ENCODE measurements at places on chromosomes 7 and 10.

- no peak for DNase-seq
Observed at GRCh38 chr7:25158966-25159365, 33.9 kb upstream of the CYCS start.

- no peak for DNase-seq
Observed at GRCh38 chr10:72736176-72736827, 44.4 kb downstream of the MCU start.

DNA sequence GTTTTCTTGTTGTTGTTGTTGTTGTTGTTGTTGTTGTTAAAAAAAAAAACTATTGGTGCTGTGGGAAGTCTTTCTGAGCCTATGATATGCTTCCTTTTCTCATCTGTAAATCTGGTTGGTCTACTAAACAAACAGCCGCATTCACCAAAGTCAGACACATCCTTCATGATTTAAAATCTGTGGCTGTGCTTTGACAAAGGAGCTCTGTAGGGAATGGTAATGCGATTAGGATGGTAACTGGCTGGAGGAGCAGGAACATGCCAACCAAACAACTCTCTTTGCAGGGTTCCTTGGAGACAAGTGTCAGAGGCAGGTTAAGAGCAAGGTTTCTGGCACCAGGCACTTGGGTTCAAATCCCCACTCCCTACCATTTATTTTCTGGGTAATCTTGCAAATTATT, 14.9 kb upstream of the SP4 start:
- no peak for DNase-seq

DNA sequence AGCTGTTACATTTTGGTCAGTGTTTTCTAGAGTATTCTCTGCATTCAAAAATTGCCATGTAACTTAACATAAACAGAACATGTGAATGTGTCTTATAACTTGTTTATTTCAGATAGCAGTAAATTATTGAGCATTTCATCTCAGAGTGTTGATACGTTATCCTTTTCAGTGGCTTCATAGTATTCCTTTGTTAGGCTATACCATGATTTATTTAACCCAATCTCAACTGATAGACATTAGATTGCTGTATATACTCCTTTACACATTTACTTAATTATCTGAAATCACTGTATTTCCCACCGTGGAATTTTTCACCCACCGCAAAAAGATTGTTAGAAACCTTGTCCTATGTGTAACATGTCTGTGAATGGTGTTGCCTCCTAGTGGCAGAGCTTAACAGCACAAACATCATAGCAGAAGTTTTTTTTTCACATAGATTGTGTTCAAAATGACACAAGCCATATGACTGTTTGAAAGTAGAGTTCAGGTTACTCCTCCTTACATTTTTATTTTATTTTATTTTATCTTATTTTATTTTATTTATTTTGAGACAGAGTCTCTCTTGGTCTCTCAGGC, 21.4 kb downstream of the SLF2 start:
- no peak for DNase-seq

DNA sequence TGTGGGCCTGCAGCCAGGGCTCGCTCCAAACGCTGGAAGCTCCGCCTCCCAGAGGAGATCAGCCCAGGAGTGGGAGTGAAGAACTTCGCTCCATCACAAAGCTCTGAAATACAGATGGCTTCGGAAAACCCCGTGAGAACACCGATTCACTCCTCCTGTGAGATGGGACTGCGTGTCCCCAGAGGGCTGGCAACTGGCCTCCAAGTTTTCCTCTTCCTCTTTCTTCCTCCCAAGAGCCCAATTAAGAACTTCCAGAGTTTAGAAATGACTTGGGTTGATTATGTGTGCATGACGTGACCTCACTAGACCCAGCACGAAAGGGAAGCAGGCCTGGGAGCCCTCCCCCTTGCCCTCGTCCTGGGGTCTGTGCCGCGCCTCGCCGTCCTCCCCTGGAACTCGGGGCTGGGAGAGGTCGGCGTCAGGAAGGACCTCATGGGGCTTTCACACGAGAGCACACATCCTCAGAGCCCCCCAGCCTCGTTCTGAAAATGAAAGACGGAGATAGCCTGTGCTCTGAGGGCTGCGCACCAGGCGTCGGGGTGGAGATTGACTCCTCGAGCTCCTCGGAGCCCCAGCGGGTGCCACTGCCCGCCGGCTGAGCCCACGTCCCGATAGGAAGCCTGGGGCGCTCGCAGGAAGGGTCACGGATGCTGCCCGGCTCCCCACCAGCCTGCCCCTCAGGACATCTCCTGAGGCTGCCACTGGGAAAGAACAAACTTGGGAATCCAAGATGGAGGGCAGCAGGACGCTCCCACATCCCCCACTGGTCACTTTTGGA, 37.8 kb downstream of the PTPRN2 start:
- no peak for DNase-seq

GRCh38 chr10:129580010-129580409, 113.0 kb downstream of the MGMT start:
- DNase-seq = no peak

GRCh38 chr7:113856010-113856409, 62.8 kb downstream of the PPP1R3A start:
- no peak for DNase-seq

- DNase-seq = no peak
Observed at GRCh38 chr7:157271315-157271990, 65.4 kb upstream of the DNAJB6 start.

- DNase-seq = no peak
Observed at GRCh38 chr10:70917635-70918034, 29.3 kb upstream of the PCBD1 start.

- DNase-seq = no peak
Observed at GRCh38 chr7:54846273-54846672, 87.3 kb upstream of the SEC61G start.

DNA sequence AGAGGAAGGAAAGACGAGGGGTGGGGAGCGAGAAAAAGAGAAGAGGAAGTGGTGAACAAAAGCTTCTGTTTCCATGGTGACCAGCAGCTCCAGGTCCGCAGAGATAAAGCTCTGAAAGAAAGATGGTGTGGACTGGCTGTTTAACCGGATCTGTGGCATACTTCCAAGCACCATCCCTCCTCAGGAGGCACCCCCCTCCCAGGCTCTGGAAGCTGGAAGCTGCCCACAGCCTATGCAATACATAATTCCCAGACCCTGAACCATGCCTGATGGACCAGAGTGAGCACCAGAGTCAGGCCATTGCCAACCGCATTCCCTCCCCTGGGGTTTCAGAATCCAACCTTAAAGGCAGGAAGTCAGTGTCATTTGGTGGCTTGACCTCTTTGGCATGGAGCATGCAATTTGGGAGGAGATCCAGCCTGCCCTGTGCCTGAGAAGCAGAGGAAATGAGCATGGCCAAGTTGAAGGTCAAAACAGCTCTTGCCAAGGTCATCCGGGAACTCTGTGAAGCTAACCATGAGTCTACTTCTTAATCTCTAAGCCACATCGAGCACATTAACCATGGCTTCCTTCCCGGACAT, 22.2 kb upstream of the CPXM2 start:
- DNase-seq = no peak

DNA sequence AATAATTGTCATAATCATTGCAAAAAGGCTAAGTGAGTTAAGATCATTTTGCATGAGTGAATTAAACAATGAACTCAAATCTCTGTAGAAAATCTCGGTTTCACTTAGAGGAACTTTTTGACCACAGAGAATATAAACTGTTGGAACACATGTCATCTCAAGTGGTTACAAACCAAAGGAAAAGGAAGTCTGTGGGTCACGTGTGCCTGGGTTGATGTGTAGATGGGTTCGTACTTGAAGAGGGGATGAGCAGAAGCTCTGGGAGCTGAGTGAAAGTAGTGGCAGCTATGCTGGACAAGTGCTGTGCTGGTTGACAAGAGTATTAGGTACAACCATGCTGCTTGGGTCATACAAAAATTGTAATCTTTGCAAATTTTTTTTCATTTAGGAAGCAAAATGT, 35.0 kb downstream of the GLRX3 start:
- DNase-seq = no peak

- no peak for DNase-seq
Observed at GRCh38 chr7:159094023-159094740, 50.5 kb downstream of the VIPR2 start.

GRCh38 chr10:123678376-123678775, 12.2 kb downstream of the GPR26 start:
- no peak for DNase-seq

DNA sequence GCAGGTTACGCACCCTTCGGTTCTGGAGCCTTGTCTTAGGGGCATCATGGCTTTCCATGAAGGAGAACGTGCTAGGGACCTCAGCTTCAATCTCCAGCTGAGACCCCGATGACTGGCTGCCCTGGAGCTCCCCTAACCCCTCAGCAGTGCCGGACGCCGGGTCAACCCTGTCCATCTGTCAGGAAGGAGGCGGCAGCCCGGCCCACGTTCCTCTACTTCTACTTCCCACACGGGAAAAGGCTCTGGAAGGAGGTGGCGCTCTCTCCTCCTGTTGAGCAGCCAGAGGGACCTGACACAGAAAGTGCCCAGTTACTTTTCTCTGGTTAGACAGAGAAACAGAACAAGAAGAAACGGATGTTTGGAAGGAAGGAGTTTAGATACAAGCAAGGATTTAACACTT, 87.4 kb downstream of the DYNC2I1 start:
- DNase-seq = no peak

DNA sequence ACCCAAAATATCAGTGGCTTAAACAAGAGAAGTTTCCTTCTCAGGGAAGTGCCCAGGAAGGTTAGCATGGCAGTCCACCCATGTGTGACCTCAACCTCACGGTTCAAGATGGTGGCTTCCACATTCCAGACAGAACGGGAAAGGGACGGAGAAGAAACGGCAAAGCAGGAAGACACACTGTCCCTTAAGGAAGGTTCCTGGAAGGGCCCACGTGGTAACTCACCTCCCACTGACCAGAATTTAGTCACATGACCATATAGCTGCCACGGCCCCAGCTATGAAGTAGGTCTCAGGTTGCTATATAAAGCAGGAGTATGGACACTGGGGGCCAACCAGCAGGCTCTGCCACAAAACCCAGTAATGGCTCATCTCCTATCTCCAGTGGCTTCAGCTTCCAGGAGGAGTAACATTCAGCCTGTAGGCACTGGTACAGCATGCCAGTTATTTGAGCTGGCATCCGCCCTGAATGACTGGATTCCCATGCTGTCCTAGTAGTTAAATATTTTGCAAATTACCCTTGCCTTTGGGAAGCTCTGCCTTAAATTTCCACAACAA, 278.5 kb upstream of the KLF14 start:
- DNase-seq = no peak

GRCh38 chr10:77493851-77494261, 143.8 kb downstream of the KCNMA1 start:
- no peak for DNase-seq

DNA sequence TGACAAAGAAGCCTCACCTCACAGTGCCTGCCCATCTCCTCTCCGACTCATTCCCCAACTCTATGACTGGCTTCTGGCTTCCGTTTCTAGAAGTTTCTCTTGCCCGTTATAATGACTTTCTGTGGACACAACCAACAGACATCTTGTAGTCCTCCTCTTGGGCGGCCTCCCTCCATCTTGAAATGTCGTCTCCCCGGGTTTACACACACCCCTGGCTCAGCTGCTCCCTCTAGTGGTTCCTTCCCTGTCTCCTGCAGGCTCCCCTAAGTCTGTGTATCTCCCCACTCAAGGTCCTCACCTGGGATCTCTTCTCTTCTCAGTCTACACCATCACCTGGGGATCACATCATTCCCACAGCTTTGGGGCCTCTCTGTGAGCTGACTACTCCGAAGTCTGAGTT, 123.4 kb upstream of the NEBL start:
- no peak for DNase-seq

DNA sequence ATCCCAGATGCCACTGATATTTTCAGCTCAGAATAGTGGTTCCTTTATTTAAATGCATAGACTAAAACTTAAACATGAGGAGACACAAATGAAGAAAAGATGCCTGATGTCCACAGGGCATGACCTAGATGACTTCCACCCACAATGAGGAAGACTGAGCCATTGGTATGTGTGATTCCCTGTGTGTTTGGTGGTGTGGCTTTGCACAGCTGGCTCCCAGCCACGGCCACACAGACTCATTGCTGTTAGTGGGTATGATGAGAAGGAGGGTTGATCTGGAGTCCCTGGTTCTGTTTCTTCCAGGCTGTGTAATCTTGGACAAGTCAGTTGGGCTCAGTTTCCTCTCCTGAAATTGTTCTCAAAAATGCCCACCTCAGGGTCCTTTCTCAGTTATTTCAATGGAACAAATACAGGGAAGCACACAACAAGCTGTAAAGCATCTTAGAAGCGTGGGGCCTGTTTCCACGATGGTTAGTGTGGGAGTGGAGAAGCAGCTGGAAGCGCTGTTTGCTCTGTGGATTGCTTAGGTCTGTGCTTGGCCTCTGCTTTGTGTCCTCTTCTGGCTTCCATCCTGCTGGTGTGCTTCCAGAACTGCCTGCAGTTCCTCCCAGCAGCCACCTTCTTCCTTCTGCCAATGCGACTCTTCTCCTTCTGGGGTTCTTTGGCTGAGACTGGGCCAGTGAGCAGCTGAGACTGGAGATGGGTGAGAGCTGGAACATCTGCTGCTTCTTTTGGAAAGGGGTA, 303.7 kb downstream of the BMPER start:
- no peak for DNase-seq

GRCh38 chr10:101781655-101781983, 1.6 kb downstream of the NPM3 start:
- DNase-seq = no peak

GRCh38 chr7:95905167-95905566, 132.8 kb downstream of the DYNC1I1 start:
- DNase-seq = no peak

DNA sequence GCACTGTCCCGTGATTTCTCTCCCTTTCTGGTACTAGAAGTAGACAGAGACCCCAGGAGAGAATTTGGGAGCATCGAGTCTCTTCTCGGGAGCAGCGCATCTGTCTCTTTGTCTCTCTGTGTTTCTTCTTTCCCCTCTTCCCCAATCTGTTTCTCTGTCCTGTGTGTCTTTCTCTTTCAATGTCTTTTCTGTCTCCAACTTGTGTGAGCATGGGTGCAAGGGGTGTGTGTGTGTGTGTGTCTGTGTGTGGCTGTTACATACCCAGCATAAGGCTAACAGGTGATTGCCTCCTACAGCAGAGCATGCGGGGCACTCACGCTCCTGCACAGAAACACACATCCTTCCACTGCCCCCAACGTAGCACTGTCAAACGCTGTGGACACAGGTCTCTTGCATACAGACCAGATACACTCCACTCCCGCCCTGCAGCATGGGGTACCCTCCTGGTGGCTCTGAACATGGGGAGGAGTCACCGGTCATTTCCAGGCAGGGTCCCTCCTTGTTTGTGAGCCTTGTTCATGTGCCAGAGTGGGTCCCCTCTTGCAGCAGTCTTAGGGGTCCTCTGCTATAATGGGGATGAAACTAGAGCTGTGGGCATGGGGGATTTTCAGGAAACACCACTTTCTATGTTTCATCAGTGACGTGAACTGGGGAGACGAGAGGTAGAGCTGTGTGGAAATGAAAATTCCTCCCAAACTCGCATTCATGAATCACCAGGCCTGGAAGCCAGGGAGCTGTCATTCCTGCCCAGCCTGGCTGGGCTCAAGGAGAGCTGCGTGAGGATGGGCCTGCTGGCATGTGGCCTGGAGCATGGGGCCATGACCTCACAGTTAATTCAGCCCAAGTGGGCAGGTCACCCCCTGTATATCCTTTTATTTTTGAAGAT, 980 bp downstream of the ADAMTS14 start:
- no peak for DNase-seq

Measured in stimulated activated CD8-positive, alpha-beta memory T cell treated with anti-CD3 and anti-CD28 coated beads, Interleukin-4, amount 100 ng/mL, for 1 hour (primary cell).